ENCODE measurements at places on chromosomes 5 and 9. TPM values are rescaled to one million over a fixed set of nuclear protein-coding genes. Genes with fewer than 3 reads are reported as not detected.

- no peak overlapping the region for H3K27ac ChIP-seq
- no peaks in the 10 kb centered on the region for H3K27me3 ChIP-seq
- no peak for DNase-seq
- H3K4me1 ChIP-seq = no peaks in the 10 kb centered on the region
These were observed 102.9 kb downstream of the ZFAND5 start for GRCh38 chr9:72262063-72262462.

DNA sequence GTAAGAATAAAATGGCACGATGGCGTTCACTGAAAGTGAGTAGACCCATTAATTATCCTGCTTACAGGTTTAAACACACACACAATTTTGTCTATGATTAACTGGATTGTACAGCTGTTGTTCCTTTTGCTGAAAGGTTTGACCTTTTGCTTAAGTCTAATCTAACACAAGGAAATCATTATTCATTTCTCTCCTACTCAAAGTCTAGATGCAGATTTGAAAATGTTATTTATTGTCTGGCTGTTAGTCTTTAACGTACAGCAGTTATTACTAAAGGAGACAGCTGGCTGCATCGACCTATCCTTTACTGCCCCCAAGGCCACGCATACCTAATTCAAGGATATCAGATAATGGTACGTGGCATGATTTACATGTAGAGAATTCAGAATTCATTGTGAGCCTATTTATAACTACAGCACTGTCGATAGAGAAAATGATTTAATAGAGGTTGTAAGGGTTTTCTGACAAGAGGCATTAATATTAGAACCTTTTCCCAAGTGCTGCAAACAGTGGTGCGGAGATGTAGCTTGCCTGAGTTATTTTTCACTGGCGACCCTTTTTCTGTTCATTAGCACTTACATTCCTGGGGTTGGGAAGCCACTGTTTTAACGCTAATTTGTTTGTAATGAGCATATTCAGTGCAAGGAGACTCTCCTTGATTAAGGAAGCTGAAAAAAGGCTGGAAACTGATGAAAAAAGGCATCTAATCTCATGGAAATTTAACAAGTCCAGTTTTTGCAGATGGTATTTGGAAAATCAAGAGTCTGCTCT is 368.4 kb upstream of the GRAMD2B start:
- H3K27me3 ChIP-seq = no peaks in the 10 kb centered on the region
- no peaks in the 10 kb centered on the region for H3K36me3 ChIP-seq
- no peak overlapping the region for H3K4me3 ChIP-seq
- DNase-seq = peak; percentile 70

The AMBP gene
- total RNA-seq = 1.7 TPM

The PCDHGB6 gene
- 10.0 TPM for total RNA-seq

DNA sequence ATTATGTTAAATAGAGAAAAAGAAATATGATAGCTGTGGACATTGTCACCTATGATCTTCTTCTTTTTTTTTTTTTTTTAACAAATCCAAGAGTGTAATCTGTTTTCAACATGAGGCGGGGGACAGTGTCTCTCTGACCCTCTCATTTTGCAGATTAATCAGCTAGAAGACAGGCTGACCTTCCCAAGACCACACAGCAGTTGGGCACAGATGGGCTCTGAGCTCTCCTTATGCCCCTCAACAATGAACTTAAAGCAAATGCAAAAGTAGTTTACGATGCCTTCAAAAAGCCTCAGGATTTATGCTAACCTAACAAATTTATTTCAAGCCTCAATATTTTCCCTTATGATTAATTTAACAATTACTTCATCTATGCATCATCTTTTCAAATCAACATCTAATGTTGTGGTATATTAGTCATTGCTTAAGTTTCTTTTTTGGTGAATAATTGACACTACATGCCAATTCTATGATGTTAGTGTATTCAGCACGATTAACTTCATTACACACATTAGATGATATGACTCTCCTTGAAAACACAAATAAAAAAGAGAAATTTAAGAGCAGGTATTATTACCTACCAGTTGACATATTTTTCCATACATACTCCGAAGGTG is 7.4 kb downstream of the NFIL3 start:
- no peak for DNase-seq
- H3K36me3 ChIP-seq = no peaks in the 10 kb centered on the region
- peaks cover 5% of the 10 kb centered on the region for H3K4me1 ChIP-seq
- H3K27ac ChIP-seq = no peak overlapping the region
- no peaks in the 10 kb centered on the region for H3K27me3 ChIP-seq
- no peak overlapping the region for H3K4me3 ChIP-seq

DNA sequence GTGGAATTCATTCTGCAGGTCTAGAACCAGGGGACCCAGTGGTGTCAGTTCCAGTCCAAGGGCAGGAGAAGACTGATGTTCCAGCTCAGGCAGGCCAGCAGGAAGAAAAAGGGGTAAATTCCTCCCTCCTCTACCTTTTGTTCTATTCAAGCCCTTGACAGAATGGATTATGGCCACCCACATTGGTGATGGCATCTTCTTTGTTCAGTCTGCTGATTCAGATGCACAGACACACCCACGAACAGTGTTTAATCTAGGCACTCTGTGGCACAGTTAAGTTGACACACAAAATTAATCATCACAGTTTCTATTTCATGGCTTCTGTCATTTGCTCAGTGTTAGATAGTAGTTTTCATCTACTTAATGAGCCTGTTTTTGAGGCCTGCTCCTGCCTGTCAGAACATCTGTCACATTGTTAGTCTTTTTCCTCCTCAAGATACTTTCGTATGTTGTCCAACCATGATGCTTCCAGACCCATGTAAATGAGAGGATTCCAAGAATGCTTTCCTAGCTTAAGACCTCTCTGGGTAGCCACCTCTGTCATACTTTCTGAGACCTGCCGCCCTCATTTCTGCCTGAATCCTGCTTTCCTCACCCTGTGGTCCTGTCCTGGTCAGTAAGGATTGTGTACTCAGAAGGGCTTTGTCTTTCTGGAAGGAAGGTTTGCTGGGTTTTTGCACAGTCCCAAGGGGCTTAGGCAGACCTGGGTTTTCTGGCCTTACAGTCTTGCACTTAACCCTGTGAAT is 72.5 kb downstream of the SPIN1 start:
- H3K27me3 ChIP-seq = no peaks in the 10 kb centered on the region
- H3K27ac ChIP-seq = no peak overlapping the region
- H3K4me3 ChIP-seq = no peak overlapping the region
- no peak for DNase-seq
- no peaks in the 10 kb centered on the region for H3K4me1 ChIP-seq
- peaks cover 2% of the 10 kb centered on the region for H3K36me3 ChIP-seq

DNA sequence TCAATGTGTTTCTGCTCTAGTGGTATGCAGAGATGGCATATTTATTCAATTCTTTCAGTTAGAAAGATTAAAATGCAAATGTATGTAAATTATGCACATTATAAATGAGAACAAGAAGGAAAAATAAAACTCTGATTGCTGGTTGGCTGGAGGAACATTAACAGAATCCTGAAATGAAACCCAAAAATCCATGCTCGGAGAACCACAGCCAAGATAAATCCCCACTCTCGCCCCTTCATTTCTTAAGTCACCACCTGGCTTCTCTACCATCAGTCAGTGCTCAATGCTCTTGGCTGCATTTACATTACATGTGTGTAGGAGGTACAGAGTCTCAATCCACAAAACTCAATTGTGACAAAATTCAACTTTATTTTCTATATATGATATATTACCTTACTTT is 184.9 kb downstream of the TRIM36 start:
- no peaks in the 10 kb centered on the region for H3K4me1 ChIP-seq
- H3K4me3 ChIP-seq = no peak overlapping the region
- DNase-seq = no peak

- H3K36me3 ChIP-seq = no peaks in the 10 kb centered on the region
- no peaks in the 10 kb centered on the region for H3K27me3 ChIP-seq
- no peaks in the 10 kb centered on the region for H3K4me1 ChIP-seq
- H3K27ac ChIP-seq = no peak overlapping the region
- no peak overlapping the region for H3K4me3 ChIP-seq
- no peak for DNase-seq
These were observed 1290.6 kb upstream of the CDH6 start for GRCh38 chr5:29902859-29903258.

DNA sequence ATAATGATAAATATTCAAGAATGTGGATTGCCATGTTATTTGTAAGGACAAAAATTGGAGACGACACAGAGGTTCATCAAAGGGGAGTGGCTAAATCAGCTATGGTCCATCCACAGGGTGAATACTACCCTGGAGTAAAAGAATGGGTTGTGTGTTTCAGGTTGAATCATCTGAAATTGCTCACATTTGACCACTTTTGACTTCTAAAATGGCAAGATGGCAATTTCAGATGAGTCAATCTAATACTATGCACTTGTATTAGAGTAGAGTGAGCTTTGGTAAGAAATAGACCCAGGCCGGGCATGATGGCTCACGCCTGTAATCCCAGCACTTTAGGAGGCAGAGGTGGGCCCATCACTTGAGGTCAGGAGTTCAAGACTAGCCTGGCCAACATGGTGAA is 131.8 kb downstream of the GAPVD1 start:
- H3K27ac ChIP-seq = no peak overlapping the region
- H3K27me3 ChIP-seq = no peaks in the 10 kb centered on the region
- no peaks in the 10 kb centered on the region for H3K36me3 ChIP-seq
- no peak overlapping the region for H3K4me3 ChIP-seq

The TAS2R1 gene
- total RNA-seq = 0.69 TPM

DNA sequence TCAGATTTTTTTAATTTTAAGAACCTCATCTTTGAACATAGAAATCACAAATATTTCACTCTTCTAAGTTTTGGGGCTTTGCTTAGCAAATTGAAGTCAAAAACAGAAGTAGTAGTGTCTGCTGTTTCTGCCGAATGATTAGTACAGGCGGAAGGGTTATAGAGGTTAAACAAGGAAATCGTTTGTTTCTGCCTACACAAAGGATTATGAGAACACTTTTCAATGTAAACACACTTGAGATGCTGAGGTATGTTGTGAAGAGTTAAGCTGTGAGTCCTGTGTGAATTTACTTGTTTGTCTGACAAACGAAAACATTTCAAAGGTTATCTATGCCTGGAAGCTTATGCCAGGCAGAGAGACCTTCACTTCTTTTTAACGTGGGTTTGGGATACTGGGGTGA is 224.8 kb downstream of the CETN3 start:
- H3K27ac ChIP-seq = no peak overlapping the region
- H3K4me1 ChIP-seq = no peaks in the 10 kb centered on the region
- no peak for DNase-seq
- no peaks in the 10 kb centered on the region for H3K27me3 ChIP-seq

DNA sequence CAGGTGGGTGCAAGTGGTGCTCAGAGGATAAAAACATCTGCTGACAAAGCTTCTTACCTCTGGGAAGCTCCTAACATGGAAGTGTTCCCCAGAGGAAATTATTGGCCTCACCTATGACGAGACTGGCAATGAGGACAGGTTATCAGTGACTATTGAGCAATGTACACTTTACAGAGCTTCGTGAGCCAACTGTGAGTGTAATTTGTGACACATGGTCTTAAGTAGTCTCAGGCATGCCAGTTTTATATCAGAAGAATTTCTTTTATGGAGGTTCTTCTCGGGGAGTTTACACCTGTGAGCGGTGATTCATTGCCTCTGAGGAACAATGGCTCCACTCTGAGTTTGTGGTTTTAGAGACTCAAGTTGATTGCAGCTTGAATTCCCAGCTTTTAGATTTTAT is 11.3 kb downstream of the ANKDD1B start:
- no peaks in the 10 kb centered on the region for H3K4me1 ChIP-seq
- H3K27me3 ChIP-seq = no peaks in the 10 kb centered on the region
- no peak overlapping the region for H3K27ac ChIP-seq
- DNase-seq = no peak
- no peaks in the 10 kb centered on the region for H3K36me3 ChIP-seq
- H3K4me3 ChIP-seq = no peak overlapping the region

The BSPRY gene
- 0.33 TPM for total RNA-seq

The SPATA31D4 gene
- total RNA-seq = not detected

The SPOCK1 gene
- total RNA-seq = 97.6 TPM

The ANKRD55 gene
- total RNA-seq = 3.9 TPM

Measured in spinal cord (tissue), 10 donors.